Endothelial cell of umbilical vein (primary cell): ENCODE measurements at places on chromosomes 5 and 9.

- peak; percentile 39 for DNase-seq
Observed at GRCh38 chr9:110029956-110030480, 177.9 kb downstream of the C9orf152 start.

GRCh38 chr5:127012916-127013315 lies 17.4 kb downstream of the MARCHF3 start:
- peak; percentile 82 for DNase-seq

DNA sequence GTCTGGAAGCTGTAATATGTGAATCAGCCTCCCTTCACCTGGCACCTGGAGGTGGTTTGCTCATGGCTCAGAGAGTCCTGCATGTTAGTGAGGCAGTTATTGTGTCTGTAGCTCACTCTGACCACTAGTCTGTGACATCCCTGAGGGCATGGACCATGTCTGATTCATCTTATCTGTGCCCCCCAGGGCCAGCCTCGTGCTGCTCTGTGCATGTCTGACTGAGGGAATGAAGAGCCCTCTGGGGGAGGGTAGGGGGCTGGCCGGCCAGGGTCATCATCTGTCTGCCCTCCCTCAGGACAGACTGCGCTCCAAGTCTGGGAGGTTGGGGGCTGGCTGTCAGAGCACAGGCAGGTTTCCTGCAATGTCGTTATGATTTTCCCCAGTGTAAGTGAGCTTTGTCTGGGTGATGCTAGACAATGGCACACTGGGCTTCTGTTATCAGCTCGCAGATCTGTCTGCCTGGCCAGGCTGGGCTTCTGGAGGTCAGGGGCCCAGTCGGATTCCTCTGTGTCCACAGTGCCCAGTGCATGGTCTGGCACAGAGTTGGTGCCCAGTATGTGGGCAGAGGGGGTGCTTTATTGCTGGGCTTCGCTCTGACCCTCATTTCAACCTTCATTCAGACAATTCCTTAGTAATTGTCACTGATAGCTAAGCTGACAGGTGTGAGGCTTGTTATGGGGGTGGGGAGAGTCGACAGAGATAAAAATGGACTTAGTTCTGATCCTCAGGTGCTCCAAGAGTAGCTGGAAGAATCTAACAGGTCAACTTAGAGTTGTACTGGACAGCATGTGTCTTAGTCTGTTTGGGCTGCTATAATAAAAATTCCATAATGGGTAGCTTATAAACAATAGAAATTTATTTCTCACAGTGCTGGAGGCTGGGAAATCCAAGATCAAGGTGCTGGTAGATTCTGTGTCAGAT lies 85.7 kb upstream of the SHB start:
- DNase-seq = no peak

DNA sequence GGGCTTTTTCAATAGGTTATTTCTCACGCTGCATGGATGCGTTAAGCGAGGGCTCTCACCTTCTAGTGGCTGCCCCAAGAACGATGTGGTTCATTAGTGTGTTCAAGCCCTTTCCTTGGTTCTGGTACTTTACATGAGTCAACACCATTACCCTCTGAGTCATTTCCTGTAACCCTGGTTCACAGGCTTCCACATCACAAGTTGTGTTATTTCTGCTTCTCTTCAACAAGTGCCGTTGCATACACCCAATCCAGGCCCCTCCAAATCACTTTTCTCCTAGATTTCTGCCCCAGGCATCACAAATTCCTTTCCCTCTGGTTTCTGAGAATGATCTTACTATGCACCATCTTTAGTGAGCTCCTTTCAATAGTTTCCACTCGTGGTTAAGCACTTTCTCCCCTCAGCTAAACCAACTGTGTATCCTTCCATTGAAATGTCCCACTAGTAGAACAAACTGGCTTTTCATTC lies 69.5 kb upstream of the RAD23B start:
- DNase-seq = peak; percentile 50

DNA sequence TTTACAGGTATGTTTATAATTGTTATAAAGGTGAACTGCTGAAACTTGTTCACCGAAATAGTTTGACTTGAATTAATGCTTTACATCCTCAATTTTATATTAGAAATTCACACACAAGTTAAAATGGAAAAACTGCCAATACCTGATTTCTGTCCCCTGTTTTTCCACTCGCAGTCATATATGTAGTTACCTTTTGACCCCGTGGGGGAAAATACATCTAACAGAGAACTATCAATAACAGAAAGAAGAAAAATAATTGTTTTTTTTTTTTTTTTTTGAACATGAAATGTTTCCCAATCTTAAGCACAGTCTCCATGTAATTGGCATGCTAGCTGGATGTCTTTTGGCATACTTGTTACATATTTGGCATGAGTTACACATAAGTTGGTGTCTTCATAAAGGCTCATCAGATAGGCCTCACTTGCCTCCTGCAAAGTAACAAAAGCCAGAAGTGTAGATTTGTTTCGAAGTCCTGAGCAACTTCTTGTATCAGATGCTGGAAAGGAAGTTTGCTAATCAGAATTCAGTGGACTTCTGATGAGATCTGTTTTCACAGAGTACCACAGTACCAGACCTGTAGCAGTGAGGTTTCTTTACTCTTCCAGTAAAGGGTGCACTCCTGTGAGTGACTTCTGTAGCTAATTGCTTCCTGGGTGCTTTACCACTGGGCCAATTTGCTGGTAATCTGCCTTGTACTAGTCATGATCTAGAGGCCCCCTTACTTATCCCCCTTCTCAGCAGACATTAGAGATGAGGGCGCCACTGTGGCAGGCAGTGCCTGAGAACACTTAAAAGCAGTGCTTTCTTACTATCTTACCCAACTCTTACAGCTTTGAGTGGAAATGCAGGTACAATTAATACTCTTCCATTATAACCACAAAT lies 36.2 kb upstream of the CXXC5 start:
- no peak for DNase-seq

DNA sequence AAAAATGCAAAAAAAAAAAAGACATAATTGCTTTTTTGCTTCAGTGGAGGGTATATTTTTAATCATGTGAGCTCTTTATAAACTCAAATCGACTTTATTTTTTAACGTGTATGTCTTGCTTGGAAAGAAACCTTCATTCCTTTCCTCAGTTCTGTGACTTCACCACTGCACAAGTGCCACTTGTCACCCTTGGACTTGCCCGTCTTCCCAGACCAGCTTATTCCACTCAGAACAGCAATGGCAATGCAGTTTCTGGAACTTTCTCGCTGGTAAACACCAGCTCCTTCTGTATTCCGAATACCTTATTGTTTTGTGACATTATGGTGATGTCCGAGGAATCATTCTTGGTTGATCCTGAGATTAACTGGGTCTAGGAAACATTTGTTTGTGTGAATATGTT lies 440.5 kb upstream of the ADAMTS16 start:
- no peak for DNase-seq

- no peak for DNase-seq
Observed at GRCh38 chr9:99489060-99489413, 267.0 kb downstream of the SEC61B start.

DNA sequence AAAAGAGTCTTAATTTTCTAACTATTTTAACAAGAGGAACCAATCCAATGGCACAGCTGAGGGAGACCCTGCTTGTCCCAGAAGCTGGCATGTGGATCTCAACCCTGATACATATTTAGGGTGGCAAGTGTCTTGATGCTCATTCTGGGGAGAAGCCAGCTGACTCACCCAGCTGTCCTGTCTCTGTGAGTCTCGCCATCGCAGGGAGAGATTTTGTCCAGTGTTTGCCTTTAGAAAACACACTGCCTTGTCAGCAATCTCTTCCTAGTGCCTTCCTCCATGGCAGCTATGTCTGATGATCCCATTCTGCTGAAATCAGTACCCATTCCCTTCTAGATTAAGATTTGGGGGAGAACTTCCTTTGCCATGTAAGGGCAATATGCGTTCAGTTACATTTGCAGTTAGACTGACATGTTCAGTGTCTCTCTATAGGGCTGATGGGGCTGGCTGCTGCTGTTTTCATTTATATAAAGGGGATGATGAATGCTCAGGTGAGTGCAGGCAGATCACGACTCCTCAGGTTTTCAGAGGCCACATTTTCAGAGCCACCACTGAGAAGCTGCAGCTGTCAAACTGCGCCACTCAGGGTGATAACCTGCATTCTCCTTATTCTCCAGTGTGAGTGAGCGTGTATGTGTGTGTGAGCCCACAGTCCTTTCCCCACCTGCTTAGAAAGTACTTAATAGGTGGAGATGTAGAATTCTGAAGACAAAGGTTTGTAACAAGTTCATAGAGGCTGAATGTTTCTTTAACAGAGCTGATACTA lies 217.0 kb downstream of the GAS1 start:
- no peak for DNase-seq

GRCh38 chr5:20166456-20166855 lies 178.5 kb upstream of the CDH18 start:
- DNase-seq = no peak

GRCh38 chr9:114319147-114319546 lies 3.8 kb upstream of the ORM1 start:
- DNase-seq = no peak

DNA sequence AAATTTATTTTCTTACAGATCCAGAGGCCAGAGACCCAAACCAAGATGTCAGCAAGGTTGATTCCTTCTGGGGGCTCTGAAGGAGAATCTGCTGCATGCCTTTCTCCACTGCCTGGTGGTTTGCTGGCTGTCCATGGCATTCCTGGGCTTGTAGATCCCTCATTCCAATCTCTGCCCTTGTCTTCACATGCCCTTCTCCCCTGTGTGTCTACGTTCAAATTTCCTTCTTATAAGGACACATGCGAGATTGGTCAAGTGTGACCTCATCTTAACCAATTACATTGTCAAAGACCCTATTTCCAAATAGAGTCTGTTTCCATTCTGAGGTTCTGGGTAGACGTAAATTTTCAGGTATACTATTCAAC lies 84.5 kb upstream of the RAI14 start:
- DNase-seq = no peak

DNA sequence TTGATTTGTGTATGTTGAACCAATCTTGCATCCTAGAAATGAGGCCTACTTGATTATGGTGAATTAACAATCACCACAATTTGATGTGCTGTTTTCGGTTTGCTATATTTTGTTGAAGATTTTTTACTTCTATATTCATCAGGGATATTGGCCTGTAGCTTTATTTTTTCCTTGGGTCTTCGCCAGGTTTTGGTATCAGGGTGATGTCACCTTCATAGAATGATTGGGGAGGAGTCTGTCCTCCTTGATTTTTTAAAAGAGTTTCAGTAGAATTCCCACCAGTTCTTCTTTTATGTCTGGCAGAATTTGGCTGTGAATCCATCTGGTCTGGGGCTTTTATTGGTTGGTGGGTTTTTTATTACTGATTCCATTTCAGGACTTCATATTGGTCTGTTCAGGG lies 115.2 kb downstream of the CPLANE1 start:
- DNase-seq = peak; percentile 29

GRCh38 chr9:5783982-5784381 lies 48.9 kb downstream of the ERMP1 start:
- DNase-seq = no peak

- no peak for DNase-seq
Observed at GRCh38 chr5:139770722-139771121, 24.9 kb upstream of the PSD2 start.

DNA sequence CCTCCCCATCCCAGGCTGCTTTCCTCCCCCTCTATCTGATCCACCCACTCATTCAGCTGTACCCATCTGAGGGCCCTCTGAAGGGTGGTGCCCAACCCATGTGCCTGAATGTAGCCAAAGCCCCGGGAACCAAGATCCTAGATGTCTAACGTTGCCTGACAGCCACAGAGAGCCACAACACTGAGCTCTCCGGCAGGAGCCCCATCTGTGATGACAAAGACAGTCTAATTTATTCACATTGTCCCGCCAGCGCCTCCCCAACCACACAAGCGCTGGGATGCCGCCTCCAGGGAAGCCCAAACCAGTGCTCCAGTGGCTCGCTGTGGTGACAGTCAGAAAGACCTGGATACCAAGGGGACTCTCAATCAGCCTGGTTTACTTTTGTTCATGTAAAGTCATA lies 8.4 kb downstream of the IGFBPL1 start:
- no peak for DNase-seq

- DNase-seq = no peak
Observed at GRCh38 chr9:91179237-91180138, 182.2 kb downstream of the AUH start.

DNA sequence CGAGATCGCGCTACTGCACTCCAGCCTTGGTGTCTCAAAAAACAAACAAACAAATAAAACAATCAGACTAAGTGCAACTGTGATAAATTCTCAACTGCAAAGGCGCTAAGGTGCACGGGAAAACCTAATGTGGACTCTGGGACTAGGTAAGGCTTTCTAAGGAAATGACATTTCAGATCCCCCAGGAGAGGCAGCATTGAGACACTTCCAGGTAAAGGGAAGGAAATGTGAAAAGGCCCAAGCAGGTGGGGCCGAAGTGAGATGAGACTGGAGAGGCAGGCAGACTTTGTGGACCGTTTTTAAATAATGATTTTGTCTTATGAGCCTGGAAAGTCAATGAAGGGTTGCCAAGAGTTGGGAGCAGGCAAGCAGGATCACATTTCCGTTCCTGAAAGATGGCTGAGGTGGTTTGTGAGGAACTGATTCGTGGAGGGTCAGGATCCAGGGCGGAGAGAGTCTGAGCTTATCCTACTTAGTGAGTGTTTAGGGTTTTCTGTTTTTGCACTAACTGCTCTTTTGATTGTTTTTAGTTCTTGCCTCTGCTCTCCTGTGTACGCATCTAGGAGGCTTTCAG lies 2.0 kb upstream of the APBA1 start:
- DNase-seq = peak; percentile 3

DNA sequence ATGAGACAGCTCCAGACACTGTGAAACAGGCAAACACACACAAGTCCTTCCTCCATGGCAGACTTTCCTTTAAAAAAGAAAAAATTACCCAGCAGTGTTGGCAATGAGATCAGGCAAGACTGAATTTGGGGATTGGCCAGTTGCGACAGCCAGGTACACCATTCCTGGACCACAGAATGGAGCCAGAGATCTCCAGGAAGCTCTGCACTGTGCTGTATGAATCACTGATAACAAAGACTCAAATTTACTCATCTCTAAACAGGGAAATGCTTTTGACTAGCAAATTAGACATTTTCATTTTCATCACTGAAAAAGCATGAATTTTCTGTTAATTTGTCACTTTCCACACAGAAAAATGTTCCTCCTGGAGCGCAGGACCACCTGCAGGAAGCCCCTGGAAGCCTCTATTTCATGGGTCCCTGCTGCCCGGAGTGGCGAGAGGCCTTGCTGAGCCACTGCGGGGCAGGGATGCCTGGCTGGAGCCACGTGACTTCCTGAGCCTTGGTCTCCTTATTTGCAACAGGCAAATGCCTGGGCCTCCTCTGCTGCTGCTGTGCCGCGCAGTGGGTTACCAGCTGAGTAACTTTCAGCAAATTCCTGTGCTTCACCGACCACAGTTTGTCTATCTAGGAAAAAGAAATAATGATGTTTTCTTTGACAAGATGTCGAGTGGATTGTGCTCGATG lies 185.9 kb upstream of the ZNF618 start:
- no peak for DNase-seq

DNA sequence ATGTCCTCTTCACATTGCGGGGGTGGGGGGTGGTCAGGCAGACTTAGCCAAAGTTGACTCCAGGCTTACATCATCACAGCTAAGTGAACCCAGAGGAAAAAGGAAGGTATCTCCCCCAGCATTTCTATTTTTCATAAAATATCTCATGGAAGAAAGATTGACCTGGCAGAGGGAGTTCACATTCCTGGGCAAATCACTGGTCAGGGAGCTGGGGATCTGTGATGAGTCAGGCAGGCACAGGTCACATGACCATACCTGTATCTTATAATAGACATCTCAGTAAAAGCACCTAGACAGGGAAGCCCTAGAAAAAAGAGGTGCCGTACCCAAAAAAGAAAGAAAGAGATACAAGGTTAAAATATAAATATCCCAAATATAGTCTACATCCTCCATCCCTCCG lies 57.3 kb upstream of the WWC1 start:
- DNase-seq = no peak
